ENCODE measurements at places on chromosomes 2 and 18.

DNA sequence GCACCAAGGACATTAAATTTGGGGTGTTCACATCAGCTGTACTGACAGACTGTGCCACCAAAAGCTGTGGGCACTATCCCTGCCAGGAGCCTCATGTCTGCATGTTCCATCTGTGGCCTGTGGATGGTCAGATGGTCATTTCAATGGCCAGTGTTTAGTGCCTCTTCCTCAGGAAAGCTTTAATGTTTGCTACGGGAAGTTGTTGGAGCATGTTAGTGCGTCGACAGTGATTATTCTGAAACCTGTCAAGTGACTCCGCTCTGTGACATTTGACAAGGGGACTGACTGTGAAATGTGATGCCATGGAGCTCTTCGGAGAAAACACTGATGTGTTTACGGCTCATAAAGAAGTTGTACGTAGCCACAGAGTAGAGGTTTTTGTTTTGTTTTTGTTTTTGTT is 18.7 kb upstream of the RGPD4 start:
- no peak for DNase-seq

- no peak for DNase-seq
These were observed 7.7 kb downstream of the HK2 start for GRCh38 chr2:74841641-74842040.

DNA sequence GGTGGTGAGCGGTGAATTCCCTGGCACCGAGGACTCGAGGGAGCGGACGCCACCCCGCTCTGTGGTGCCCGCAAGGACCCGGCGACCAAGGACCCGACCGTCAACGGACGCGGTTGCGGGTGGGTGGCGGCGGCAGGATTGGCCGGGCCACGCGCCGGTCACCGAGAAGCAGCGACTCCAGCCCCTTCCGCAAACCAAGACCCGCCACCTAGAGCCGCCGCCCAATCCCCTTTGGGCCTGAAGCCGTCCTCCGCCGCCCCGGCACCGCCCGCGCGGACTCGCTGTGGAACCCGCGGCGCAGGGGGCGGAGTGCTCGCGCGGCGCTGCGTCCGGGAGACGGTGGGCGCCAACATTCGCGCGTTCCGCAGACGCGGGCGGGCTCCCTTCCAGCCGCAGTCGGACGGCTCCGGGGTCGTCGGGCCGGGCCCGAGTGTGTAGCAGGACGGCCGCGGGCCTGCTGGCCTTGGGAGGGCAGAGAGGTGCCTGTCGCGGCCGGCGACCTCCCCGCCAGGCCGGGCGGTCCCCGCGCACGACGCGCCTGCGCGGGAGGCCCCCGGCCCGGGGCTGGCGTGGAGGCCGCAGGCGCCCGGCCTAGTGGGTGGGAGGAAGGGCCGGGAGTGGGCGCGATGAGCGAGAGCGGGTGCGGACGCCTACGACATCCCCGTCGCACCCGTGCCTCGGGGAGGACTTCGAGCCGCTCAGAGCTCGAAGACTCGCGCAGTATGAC is at the start of the genes FAM228B and PFN4:
TSS of gene FAM228B (plus strand) at position 275 of the 727 bp plus-strand sequence. CDS start 893 bp downstream, outside the sequence.
TSS of gene PFN4 (minus strand) at position 140 of the 727 bp plus-strand sequence. CDS start 799 bp downstream, outside the sequence.
- peak; percentile 91 for DNase-seq

GRCh38 chr18:12377556-12378197 is 650 bp upstream of the AFG3L2 start:
- no peak for DNase-seq

- no peak for DNase-seq
These were observed 2.0 kb downstream of the TMEM163 start for GRCh38 chr2:134716721-134717243.

- no peak for DNase-seq
These were observed 152.9 kb upstream of the PGAP1 start for GRCh38 chr2:197079414-197079813.

All from activated CD4-positive, alpha-beta T cell treated with anti-CD3 and anti-CD28 coated beads, Interleukin-2, amount 10 ng/mL, durations not matched to agents 24 days and 14 days (primary cell).